ENCODE measurements at places on chromosomes 11 and 22.
A peak's percentile ranks its signal among the peaks of the same experiment; 100 is the strongest.

- no peak for DNase-seq
These were observed 95.5 kb downstream of the RPL27A start for GRCh38 chr11:8777907-8778767.

GRCh38 chr11:132746305-132746704 is 786.0 kb downstream of the OPCML start:
- DNase-seq = no peak

- DNase-seq = no peak
These were observed 2.5 kb upstream of the POLD4 start for GRCh38 chr11:67355794-67356386.

GRCh38 chr11:123478352-123478987 is 48.4 kb downstream of the GRAMD1B start:
- peak; percentile 56 for DNase-seq

- no peak for DNase-seq
These were observed 25.3 kb upstream of the GRAMD4 start for GRCh38 chr22:46594947-46595298.

- no peak for DNase-seq
These were observed 120.2 kb upstream of the ALX4 start for GRCh38 chr11:44430140-44430539.

All from MM.1S (cell line).